T follicular helper cell (primary cell): ENCODE measurements at places on chromosomes 7 and 10.
A peak's percentile ranks its signal among the peaks of the same experiment; 100 is the strongest.

GRCh38 chr7:2299131-2299829, 15.0 kb downstream of the SNX8 start:
- no peak for DNase-seq

- DNase-seq, result no peak
Measured at GRCh38 chr10:6667679-6668270, 87.7 kb upstream of the PRKCQ start.

GRCh38 chr7:30633223-30633622, 38.5 kb downstream of the GARS1 start:
- DNase-seq, result no peak

GRCh38 chr7:30893357-30893756, 18.3 kb upstream of the AQP1 start:
- no peak for DNase-seq

GRCh38 chr10:48684792-48685623, at the start of gene WDFY4:
WDFY4 (plus strand) TSS chr10:48684873; CDS start chr10:48709733, 24,860 bp downstream.
- no peak for DNase-seq

- no peak for DNase-seq
Measured at GRCh38 chr10:70186571-70186970, 16.3 kb upstream of the SAR1A start.

GRCh38 chr7:48149058-48149457, 22.2 kb upstream of the ABCA13 start:
- DNase-seq, result no peak

DNA sequence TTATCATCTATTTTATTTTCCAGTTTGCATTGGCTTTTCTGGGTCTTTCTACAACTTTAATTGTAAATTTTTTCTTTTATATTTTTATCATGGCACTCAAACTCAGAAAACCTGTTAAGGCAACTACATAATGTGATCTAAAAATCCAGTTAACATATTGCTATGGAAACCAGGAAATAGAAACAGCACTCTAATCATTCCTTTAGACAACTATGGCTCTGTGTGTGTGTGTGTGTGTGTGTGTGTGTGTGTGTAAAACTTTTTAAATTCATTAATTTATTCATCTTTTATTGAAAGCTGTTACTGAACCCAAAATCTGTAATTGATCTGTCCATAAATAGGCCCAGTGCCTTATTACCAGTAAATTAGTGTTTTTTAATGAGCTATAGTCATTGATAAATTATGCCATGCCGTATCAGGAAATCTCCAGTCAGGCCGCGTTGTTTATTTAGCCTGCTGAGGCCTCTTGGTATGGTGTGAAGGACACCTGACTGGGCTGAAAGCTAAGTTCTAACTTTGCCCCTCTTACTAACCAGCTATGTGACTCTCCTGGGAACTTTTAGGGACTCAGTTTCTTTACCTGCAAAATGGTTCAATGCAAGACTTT, 1.5 kb upstream of the MET start:
- DNase-seq, result no peak

GRCh38 chr10:102812231-102812876, 24.9 kb downstream of the CYP17A1 start:
- no peak for DNase-seq

DNA sequence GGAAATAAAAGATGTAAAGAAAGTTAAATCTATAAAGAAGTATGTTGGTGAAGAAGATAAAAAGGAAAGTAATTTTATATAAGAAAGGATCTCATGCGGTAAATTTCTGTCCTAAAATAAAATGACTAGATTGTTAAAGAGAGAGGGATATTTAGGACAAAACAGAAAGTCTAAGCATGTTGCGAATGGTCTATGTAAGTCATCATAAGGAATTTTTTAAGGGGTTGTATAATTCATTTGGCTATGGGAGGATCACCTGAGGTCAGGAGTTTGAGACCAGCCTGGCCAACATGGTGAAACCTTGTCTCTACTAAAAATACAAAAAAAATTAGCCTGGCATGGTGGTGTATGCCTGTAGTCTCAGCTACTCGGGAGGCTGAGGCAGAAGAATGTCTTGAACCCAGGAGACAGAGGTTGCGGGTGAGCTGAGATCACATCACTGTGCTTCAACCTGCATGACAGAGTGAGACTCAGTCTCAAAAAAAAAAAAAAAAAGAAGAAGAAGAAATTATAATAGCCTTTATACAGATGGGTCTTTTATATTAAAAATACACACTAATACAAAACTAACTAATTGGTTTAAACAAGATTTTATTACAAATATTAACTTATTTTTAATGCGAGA, 294.3 kb downstream of the MAGI2 start:
- no peak for DNase-seq

- DNase-seq, result no peak
Measured at GRCh38 chr7:1973321-1974251, 259.2 kb downstream of the MAD1L1 start.

GRCh38 chr10:103558911-103559310, 65.4 kb downstream of the NEURL1 start:
- DNase-seq, result no peak

- DNase-seq, result no peak
Measured at GRCh38 chr10:42149722-42150427, 488.5 kb downstream of the ZNF33B start.

- DNase-seq, result no peak
Measured at GRCh38 chr7:114342431-114343179, 72.0 kb upstream of the FOXP2 start.

DNA sequence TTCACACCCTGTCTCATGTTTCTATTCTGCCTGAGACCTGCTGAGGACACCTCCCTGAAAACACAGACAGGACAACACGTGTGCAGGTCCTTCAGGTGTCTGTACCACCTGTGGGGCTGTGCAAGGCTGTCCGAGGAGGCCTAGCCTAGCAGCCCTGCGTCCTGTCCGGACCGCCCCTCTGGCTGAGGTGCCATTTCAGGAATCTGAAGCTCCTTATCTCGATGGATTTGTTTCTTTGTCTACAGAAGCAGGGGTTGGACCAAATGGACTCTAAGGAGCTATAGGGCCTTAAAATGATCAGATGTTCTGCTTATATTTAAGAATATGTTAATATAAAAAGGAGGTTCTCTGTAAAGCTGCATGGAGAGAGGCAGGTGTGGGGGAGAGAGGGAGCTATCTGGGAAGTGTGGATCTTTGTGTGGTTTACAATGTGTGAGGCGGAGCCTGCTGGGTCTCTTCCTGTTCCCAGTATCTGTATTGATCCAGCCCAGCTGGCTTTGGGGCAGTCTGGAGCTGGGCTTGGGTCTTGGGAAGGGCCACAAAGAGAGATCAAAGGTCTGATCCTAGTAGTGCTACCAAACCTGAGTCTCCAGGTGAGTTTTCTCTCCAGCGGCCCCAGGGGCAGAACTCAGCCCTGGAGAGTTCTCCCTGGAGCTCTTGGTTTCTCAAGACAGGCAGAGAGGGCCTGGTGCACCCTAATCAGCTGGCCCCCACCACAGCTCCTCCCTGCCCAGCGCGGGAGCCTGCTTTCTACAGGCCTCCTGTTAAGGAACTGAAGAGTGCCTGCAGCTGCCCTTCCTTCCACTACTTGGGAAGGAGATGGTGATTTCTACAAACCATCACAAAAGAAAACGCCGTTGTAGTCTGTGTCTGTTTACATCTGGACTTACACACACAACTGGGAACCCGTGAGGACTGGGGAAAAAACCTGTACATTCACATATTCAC, 3.4 kb upstream of the MNX1 start:
- DNase-seq, result no peak

- DNase-seq, result no peak
Measured at GRCh38 chr10:129511086-129511485, 44.0 kb downstream of the MGMT start.

DNA sequence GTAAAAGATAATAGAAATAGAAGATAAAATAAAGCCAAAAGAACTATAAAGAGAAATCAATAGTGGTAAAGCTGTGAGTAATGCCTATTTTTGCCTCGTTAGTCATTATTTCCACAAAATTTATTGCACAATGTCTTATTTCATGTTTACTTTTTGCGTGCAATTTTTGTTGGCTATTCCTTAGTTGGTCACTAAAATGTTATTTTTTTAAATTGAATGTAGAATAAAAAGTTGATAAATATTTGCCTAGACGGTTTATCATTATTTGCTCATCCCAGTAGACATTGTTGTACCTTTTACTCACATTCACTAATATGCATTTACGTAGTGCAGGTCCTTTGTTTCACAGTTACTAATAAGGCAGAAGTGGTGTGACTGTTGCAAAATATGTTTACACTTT, 227.8 kb upstream of the BMPER start:
- no peak for DNase-seq

DNA sequence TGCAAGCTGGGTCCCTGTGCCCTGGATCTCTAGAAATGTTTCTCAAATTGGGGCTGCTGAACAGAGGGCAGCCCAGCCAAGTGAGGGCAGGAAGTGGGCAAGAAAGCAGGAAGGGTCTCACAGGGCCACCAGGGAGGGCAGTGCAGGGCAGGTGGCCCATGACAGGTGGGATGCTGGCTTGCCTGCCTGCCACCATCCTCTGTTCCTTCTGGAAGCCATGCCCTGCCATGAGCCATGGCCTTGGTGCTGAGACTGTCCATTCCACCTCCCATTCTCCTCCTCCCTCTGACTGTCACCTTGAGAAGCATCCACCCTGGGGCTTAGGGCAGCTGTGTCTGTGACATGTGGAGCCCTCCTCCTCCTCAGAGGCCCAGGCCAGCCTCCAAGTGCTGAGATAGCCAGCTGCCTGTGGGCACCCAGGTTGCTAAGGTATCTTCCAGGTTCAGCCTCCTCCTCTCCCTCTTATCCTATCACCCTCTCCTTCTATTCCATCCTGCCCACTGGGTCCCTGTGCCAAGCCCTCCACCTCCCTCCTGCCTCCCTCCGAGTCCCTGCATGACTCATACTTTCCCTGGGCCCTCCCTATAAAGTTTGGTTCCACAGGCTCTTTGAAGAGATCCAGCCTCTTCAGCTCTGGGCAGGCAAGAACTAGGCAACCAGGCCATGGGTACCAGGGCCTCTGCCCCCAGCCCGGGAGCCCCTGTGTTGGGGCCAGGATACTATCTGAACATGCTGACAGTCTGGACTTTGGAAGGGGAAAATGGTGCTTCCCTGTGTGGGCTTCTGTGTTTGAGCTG, 1.3 kb downstream of the VSIR start:
- peak; percentile 36 for DNase-seq

GRCh38 chr10:98170249-98171117, 36.0 kb downstream of the R3HCC1L start:
- no peak for DNase-seq

- DNase-seq, result no peak
Measured at GRCh38 chr10:96576277-96576980, 10.4 kb downstream of the TM9SF3 start.

DNA sequence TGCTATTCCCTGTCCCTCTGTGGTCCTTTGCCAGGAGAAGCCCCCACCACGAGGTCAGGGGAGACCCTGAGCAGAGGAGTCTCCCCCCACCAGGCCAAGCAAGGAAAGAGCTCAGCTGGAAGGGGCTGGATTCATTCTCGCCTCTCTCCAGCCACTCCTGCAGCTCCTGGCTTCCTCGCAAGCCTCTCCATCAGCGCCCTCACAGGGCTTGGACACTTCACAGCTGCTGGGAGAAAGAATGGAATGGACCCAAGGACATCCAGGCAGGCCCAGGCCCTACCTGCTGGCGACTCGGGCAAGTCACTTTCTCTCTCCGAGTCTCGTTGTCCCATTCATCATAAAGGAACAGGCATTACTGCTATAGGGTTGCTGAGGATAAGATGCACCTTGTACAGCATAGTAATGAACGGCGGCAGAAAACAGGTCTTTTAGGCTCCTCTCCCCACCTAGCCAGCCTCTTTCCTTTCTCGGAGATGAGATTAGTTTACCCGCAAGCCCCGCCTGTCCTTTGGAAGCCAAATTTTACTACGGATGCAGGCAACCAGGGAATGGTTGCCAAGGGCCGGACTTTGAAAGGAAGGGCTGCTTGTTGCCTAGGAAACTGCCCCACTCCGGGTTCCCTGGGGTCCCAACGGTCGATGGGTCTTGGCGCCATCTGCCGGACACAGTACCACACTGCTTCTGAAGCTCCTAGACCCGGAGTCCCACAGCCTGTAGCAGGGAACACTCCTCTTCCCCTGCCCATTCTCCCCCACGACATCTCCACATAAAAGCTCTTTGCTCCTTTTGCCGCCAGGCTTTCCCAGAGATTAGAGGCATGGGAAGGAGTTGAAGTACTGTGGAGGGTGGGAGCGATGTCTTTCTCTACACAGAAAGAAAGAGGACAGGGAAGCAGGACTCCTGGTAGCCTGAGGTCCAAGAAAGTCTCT, 22.3 kb downstream of the IMPDH1 start:
- DNase-seq, result peak; percentile 52

GRCh38 chr10:99451499-99451788, 21.0 kb upstream of the GOT1 start:
- no peak for DNase-seq

DNA sequence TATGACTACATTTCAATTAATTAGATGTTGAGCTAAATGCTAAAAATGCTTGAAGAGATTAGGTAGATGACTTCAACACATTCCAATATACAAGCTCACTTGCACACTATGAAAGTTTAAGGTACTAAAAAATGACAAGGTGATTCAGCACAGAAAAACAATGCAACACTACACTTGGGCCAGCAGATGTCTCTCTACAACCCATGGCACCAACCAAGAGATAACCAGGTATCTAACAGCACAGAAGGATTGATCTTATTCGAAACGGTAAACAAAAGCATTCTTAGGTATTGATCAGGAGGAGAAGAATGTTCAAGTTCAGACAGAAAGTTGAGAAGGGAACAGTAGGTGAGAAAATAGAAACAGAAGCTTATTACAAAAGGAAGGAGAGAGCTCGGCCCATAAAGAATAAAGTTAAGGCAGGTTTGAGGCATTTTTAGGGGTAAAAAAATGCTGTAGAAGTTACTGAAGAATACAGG, 248.2 kb upstream of the KLF14 start:
- no peak for DNase-seq

DNA sequence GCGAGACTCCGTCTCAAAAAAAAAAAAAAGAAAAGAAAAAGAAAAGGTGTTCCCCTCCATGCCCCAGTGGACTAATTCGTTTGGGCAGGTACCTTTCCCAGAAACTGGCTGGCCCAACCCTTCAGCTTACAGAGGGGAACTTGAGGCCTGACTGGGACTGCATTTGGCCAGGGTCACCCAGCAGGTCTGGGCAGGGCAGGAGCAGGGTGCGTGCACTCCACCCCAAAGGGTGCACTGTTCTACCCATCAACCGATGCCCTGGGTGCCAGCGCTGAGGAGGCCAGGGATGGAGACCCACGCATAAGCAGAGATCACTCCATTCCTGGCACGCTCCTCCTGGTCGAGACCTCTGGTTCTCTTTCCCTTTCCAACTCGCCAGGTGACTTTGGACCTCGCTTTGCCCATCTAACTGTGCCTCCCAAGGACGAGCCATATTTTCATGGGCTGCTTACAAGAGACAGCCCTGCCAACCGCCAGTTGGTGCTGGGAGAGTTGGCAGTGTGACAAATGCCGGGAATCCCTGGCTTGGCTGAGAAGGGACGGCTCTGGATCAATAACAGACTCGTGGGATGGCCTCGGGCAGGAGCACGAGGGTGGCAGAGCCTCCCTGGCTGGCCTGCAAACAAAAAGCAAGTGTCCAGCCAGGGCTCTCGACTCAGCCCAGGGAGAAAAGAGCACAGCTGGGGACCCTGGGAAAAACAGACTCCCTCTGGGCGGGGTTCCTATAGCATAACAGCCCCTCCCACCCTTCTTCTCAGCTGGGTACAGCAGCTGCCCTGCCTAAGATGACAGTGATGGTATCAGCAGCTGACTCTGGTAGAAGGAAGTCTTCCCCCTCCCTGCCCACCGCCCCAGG, 7.9 kb downstream of the HSPB1 start:
- no peak for DNase-seq

GRCh38 chr7:74283858-74284447, 5.3 kb upstream of the CLIP2 start:
- no peak for DNase-seq

- no peak for DNase-seq
Measured at GRCh38 chr7:41384418-41384817, 318.5 kb downstream of the INHBA start.
